BE2C (cell line): ENCODE measurements at places on chromosomes 3 and 15.

- DNase-seq, result no peak
These were observed 42.8 kb upstream of the FBXL22 start for GRCh38 chr15:63554337-63554927.

GRCh38 chr3:119810018-119810435 lies 28.1 kb downstream of the NR1I2 start:
- no peak for DNase-seq

GRCh38 chr3:175608911-175609310 lies 749.8 kb downstream of the NAALADL2 start:
- no peak for DNase-seq

DNA sequence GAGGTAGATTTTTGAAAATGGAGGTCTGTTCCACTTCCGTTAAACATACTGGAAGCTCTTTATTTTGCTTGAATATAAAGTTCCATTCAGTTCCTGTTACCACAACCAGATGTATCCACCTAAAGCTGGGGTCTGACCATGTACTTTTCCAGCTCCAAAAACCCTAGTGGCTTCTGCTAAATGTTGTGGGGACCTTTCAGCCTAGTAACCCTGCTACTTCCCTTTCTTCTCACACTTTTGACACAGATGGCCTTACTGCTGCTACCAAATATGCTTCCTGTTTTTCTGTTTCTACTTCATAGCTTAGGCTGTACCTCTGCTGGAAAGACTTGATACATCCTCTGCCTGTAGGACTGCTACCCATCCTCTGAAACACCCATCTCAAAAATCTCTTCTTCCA lies 87.8 kb downstream of the COL6A6 start:
- DNase-seq, result no peak

DNA sequence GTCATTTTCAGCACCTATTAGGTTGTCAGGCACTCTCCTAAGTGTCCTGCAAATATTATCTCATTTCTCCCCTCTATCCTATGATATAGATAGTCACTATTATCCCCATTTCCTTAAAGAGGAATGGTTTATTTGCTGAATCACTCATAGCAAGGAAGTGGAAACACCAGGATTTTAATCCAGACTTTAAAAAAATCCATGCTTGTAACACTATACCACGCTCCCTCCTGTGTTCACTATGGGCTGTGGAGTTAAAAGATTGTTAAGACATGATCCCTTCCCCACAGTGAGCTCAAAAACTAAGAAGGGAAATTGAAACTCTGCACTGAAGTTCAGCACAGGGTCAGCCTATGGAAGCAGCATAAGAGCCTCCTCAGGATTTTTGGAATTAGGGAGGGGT lies 60.2 kb downstream of the TMEM39A start:
- no peak for DNase-seq

DNA sequence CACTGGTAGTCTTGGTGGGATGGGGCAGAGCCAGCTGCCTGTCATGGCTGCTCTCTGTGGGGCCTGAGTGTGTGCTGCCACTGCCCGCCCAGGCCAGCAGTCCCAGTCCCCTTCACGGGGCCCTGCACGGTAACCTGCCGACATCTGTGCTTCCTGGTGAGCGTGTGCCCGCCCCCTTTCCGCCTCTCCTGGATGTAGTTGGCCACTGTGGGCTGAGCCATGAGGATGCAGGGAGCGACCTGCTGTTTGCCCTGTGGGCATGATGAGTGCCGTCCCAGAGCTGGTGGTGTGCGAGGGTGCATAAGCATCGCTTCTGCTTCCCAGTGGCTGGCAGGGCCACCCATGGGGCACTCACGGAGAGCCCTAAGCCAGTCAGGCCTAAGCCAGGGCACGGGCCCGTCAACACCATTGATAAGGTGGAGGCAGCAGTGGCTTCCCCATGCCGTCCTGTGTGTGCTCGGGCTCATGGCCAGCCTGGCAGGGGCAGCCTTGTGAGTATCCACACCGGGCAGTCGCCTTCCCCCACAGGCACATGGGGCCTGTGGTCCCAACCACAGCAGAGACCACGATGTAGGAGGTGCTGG lies 14.6 kb downstream of the PLXNA1 start:
- no peak for DNase-seq

DNA sequence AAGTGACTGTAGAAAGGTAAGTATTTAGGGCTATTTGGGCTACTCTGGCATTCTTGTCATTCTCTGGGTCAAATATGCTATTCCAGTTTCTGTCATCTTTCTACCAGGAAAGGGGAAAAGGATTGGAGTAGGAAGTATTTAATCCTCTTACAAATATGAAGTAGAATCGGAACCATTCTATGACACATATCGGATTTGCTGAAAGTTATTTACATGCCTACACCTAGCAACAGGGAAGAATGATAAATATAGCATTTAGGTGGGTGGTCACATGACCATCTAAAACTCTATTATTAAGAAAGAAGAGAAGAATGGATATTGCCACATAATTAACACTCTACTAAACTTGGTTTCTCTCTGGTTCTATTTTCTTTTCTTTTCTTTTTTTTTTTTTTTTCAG lies 1353.1 kb downstream of the ZPLD1 start:
- DNase-seq, result no peak

DNA sequence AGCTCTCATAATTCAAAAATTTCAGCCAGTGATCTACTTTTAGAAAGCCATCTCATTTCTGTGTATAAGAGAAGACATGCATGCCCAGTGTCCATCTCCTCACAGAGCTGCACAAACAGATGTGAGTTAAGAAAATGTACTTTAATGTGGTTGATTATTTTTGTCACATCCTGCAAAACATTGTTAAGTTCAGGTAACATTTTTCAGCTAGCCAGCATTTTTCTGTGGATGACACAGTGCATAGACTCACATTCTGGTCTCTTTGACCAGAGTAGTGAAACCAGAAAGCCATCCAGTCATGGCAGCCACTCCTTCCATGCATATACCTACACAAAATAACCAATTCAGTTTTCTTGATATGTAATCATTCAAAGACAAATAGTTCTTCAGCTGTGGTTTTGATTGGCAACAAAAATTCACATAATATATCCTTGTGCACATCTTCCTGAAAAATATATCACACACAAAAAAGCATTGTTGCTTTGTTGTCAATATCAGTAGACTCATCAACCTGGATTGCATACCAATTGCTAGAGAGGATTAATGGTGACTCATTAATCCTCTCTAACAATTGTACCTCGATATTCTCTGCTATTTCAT lies 2.1 kb upstream of the PLSCR1 start:
- no peak for DNase-seq

DNA sequence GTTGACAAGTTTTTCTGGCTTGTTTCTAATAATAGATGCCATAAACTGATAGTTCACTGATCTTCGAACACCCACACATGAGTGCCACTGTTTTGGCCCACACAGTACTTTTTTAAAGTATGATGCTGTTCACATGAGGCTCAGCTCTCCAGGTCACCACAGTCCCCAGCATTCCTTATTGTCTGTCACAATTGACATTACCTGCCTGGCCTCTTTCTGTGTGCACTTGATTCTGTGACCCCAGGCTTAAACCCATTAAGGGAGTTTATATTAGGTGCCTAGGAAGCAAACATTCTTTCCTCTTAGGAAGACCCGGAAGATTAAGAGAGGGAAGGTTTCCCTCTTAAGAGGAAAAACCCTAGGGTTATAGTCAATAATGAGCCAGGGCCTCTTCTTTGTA lies 24.2 kb upstream of the LRRFIP2 start:
- no peak for DNase-seq
